Lung microvascular endothelial cell (primary cell): ENCODE measurements at places on chromosomes 6 and 20. TPM values are rescaled to one million over a fixed set of nuclear protein-coding genes. Genes with fewer than 3 reads are reported as not detected.

COL9A1 gene
- total RNA-seq: not detected in 2 replicates

TAP2 gene
- total RNA-seq: 15.0 and 30.4 TPM in 2 replicates

MLN gene
- not detected in 2 replicates for total RNA-seq

GRCh38 chr20:44720621-44720996 lies 5.4 kb downstream of the CCN5 start:
- peak; percentile 44 for DNase-seq

DNA sequence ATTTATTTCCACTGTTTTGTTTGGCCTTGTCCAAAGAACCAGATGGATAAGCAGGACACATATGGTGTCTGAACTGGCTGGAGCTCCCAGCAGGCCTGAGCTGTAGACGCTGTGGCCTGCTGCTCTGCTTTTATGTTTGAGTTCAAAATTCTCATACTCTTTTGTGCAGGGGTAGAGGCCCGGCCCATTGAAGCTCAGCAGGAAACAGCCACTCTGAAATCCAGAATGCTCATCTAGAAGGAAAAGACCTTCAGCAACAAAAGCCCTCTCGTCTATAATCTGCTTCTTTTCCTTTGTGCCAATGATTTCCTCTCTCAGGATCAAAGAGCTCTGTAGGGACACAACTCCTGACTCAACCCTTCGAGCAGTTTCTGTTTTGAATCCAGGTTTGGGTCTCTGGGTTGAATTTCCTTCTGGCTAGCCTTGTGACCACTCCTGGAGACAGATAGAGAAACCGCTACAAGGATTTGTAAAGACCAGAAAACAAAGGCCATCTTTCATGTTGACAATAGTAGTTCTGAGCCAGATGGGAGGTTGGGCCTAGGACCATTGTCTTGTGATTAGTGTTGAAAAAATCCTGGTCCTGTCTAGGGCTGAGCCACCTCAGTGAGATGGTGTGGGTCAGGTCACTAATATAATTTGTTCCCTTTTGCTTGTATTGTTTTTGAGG lies 446.7 kb downstream of the BCKDHB start:
- DNase-seq: peak; percentile 81

- no peak for DNase-seq
Observed at GRCh38 chr6:158361961-158362669, 49.9 kb downstream of the TULP4 start.

DNA sequence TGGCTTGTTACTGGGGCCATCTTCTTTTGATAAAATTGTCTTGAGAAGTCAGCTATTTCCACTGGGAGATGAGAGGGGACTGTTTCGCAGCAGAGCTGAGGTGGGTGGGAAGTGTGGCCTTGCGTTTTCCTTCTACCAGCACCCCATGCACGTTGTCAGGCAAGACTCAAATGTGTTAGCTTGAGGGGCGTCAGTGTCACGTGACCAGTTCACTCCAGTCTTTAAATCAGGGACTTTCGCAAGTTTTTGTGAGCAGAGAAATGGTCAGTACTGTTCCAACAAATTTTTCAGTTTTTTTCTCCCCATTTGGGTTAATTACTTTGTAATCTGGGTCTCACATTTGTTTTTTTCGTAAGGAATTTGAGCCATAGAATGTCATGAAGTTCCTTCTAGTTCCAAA lies 20.7 kb upstream of the ADRM1 start:
- no peak for DNase-seq

DNA sequence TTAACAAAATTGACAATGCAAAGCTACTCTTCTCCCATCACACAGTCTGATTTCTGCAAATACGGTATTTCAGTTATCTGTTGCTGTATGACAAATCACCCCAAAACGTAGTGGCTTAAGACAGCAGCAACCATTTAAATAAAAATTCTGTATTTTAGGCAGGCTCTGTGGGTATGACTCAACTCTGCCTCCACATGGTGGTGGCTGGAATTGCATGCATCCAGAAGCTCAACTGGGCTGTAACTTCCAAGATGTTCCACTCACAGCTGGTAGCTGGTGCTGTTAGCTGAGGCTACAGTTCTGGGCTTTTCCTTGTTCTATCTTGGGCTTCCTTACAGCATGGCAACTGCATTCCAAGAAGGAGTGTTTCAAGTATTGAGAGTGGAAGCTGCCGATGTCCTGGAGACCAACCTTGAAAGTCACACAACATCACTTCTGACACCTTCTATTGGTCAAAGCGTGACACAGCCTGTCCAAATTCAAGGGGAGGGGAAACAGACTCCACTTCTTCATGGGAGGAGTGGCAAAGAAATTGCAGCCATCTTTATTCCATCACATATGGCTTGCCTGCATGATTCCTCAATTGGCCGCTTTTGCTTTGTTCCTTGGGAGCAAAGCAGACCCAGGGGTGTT lies 39.7 kb upstream of the TULP1 start:
- peak; percentile 49 for DNase-seq

GRCh38 chr6:15207923-15208322 lies 37.9 kb upstream of the JARID2 start:
- no peak for DNase-seq

DNA sequence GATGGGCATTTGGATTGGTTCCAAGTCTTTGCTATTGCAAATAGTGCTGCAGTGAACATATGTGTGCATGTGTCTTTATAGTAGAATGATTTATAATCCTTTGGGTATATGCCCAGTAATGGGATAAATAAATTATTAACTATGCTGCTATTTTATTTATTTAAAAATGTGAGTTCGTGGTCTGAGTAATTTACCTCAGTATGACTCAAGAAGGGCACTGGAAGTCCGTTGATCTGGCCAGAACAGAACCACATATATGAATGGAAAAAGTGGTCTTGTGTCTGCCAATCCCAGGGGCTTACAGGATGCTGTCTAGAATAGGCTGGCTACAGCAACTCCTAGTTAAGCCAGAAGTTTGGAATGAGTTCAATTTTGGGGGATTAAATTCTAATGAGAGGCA lies 27.6 kb upstream of the HLA-C start:
- DNase-seq: no peak

- no peak for DNase-seq
Observed at GRCh38 chr6:16564436-16564835, 196.8 kb downstream of the ATXN1 start.

DNA sequence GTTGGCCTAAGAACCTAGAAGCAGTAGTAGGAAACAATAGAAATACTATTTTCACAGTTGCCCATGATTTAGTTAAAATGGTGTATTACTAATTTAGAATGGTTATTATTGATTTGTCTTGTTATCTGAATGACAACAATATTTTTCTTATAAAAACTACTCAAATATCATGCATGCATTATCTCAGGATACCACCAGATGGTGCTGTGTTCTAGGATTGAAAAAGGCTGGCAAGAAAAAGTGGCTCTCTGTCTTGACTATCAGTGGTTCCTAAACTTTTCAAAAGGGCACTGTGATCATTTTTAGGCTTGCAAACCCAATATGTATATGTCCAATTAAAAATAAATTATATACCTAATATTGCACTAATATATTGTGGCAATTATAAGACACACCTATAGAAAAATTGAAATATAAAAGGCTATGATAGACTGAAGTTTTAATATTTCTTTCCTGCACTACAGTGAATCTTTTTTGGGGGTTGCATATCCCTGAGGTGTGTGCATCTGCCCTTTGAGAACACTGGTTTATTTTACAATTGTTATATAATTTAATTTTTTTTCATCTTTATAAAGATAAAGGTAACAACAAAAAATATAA lies 131.7 kb upstream of the MLIP start:
- peak; percentile 67 for DNase-seq

DNA sequence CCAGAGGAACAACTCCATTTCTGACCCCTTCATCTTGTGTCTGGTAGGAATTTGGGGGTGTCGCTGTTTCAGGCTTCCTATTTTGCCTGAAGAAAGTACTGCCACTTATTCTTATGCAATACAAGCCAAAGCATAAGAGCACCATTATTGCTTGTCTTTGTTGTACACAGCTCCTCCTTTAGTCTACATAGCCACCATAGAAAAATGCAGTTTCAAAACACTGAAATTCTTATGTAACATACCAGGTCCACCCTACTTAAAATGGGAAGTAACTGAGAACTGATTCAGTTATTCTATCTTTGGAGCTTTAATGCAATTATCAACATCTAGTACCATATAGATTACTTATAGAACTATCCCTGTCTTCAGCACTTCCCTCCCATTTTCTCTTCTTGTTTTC lies 255.5 kb downstream of the ARHGAP18 start:
- no peak for DNase-seq

GRCh38 chr6:161482517-161482858 lies 208.6 kb upstream of the AGPAT4 start:
- peak; percentile 70 for DNase-seq
